Activated T-cell treated with anti-CD3 and anti-CD28 coated beads for 24 hours (primary cell): ENCODE measurements at places on chromosomes 11 and 22.

- no peak for DNase-seq
Measured at GRCh38 chr11:87432022-87432421, 394.3 kb downstream of the TMEM135 start.

GRCh38 chr22:17115945-17116565, 5.1 kb downstream of the TMEM121B start:
- no peak for DNase-seq

DNA sequence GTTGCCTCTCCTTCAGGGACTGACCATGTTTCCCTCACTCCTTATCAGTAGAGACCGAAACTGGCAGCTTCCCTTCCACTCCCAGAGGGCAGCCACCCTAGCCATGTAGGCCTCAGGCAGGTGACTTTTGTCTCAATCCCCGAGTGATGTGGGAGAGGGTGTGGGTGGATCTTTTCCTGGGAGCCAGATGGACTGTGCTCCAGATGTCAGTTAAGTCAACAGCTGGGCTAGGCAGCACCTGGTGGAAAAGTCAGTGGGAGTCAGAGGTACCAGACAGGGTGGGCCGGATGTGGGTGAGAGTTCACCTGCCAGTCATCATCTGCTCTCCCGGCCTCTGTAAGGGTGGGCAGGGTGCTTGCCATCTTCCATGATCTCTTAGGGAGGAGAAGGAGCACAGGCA, 1.9 kb downstream of the BANF1 start:
- DNase-seq: no peak

- no peak for DNase-seq
Measured at GRCh38 chr11:15772981-15773380, 583.4 kb downstream of the SOX6 start.

GRCh38 chr11:80521592-80521991, 1080.8 kb upstream of the TENM4 start:
- DNase-seq: no peak

GRCh38 chr11:115720602-115721245, 216.5 kb upstream of the CADM1 start:
- DNase-seq: no peak

DNA sequence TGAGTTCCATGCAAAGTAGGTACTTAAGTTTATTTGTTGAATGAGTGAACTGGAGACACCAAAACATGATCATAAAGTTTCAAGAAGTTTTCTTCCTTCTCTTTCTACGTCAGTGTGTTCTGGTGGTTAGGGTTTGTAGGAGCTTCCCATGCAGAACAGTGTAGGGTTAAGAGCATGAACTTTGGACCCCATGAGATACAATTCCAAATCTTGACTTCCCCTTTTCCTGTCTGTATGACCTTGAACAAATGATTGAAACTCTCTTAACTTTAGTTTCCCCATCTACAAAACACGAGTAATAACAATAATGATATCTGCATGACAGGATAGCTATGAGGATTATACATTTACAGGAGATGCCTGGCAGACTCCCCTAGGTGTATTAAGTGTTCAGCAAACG, 41.0 kb upstream of the TENM4 start:
- DNase-seq: no peak

- no peak for DNase-seq
Measured at GRCh38 chr22:44458044-44459020, 39.7 kb downstream of the RTL6 start.

DNA sequence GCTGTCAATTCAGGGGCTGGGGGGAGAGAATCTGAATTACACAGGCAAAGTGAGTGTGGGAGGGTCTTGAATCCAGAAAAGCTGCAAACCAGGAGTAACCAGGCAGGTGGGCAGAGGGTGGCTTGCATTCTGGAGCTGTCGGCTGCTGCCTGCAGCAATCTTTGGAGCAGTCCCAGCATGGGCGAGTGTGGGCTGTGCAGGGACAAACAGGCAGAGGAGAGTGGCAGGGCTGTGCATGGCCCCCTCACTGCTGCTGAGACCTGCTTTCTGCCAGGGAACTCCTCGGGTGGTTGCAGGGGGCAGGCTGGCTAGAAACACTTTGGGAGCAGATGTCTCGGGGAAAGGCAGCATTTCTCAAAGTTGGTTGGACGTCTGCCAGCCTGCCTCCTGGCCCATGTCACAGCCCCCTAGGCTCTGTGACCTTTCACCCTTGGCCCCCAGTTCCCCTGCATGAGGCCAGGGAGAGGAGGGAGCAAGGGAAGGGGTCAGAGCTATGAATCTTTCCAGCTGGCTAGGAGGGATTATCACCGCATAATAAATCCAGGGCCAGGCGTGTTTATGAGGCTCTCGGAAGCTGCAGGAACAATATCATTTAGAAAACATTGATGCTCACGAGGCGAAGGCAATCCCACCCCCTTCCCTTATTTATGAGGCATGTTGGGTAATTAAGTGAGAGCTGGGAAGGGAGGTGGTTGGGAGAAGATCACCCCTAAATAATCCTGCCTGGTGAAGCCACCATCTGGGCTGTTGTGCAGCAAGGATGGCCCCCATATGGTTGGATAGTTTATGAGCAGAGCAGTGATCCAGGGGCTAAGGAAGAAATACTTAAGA, 212.3 kb upstream of the NCAM1 start:
- no peak for DNase-seq

DNA sequence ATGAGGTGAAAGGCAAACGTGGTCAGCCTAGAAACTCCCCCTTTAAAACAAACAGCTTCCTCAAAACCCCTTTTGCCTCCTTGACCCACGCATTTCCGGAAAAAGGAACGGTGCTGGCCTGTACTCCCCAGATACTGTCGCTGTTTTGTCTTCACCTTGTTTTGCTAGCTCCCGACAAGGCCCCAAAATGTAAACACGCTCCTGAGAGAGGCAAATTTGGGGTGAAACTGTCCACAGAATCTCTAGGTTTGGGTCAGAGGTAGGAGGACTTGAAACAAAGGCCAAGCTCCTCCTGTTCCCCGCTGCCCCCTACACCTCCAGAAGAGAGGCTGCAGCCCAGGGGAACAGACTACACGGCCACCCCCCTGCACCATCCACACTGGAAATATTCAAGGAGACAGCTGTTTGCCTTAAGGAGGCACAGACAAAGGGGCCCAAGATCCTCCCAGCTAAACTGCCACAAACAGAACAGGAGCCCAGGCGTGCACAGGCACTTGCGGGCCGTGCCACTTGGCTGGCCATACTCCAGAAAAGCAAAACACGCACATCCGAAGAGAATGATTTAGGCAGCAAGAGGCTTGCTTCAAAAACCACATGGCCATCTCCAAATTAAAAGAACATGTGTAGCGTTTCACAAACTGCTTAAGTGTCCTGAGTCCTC, 160.5 kb upstream of the GRK3 start:
- no peak for DNase-seq

DNA sequence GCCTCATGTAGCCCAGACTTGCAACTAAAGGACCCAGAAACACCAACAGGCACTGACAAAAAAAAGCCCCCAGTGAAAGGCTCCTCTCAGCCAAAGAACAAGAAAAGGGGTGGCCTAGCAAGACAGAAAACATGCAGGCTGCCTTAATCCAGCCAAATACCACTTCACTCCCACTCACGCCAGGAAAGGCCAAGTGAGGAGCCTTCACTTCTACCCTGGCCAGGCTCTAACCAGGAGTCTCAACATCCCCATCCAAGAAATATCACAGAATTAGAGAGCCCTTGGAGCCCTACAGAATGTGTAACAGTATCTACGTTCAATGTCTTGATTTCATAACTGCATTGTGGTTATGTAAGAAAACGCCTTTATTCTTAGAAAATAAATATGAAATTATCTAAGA, 149.0 kb downstream of the APOL5 start:
- DNase-seq: no peak

- no peak for DNase-seq
Measured at GRCh38 chr11:6475936-6476335, 2.2 kb upstream of the TRIM3 start.

GRCh38 chr11:47106798-47107411, 69.8 kb downstream of the ARFGAP2 start:
- no peak for DNase-seq

- no peak for DNase-seq
Measured at GRCh38 chr11:86101941-86102407, 33.1 kb upstream of the PICALM start.

- no peak for DNase-seq
Measured at GRCh38 chr11:9884601-9885000, 220.7 kb downstream of the SWAP70 start.

GRCh38 chr22:43670513-43670912, 141.6 kb downstream of the EFCAB6 start:
- DNase-seq: no peak

GRCh38 chr11:123176785-123177184, 18.3 kb downstream of the CLMP start:
- DNase-seq: no peak

GRCh38 chr11:92295175-92296137, 70.8 kb downstream of the FAT3 start:
- DNase-seq: no peak

GRCh38 chr11:128766591-128767081, 72.8 kb downstream of the FLI1 start:
- no peak for DNase-seq

DNA sequence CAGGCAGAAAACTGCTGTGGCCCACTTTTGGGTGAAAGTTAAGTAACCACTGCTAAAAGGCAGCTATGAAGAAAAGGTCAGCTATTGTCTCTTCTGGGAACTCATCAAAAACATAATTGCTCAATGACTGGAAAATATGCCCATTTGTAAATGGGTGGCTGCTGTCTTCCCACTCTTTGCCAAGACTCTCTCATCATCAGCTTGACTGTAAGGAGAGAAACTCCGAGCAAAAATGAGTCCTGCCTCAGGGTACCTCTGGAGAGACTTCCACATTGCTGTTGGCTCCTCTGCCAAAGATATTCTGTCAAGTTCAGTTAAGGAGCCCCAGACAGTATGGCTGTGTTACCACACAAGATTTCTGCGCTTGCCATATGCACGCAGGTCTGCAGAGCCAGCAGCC, 138.7 kb downstream of the BBOX1 start:
- DNase-seq: no peak

GRCh38 chr11:131254254-131254653, 116.2 kb upstream of the NTM start:
- no peak for DNase-seq

- DNase-seq: peak; percentile 20
Measured at GRCh38 chr22:45009606-45010531, at the start of gene PHF21B. Gene PHF21B (minus strand): TSS chr22:45010005. CDS start chr22:45009549, 456 bp downstream.

DNA sequence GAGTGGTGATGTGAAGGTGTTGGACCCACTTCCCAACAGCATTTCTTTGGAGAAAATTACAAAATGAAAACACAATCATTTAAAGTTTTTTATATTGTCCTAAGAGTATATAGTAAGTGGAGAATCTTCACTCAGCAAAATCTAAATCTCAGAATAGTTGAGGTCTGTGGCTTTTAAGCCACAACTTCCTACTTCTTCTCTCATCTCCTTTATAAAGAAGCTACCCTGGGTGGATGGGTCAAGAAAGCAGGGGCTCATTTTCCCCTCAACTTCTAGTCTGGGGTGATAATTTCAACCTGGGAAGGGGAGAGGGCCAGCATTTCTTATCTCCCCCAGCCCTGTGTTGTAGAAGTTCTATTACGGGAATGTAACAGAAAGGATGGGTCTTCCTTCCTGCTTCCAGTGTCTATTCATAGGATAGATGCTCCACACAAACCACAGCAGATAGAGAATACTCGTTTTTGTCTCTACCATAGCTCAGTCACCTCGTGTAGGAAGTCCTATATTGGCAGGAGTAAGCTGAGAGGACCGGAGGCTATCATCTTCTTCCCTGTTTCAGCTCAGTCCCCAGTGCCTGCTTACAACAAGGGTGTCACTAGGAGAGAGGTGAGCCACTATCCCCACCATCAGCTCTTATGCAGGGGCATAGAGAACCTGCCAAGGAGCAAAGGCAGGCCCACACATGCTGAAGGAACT, 341.5 kb downstream of the CASP12 start:
- DNase-seq: no peak

DNA sequence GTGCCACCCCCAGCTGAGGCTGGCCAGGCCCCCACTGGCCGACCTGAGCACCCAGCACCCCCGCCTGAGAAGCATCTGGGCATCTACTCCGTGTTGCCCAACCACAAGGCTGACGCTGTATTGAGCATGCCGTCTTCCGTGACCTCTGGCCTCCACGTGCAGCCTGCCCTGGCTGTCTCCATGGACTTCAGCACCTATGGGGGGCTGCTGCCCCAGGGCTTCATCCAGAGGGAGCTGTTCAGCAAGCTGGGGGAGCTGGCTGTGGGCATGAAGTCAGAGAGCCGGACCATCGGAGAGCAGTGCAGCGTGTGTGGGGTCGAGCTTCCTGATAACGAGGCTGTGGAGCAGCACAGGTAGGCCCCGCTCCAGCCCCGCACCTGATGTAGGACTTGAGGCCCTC, 4.7 kb downstream of the ZBTB16 start:
- no peak for DNase-seq

- no peak for DNase-seq
Measured at GRCh38 chr11:126157326-126158030, 54.0 kb downstream of the RPUSD4 start.

DNA sequence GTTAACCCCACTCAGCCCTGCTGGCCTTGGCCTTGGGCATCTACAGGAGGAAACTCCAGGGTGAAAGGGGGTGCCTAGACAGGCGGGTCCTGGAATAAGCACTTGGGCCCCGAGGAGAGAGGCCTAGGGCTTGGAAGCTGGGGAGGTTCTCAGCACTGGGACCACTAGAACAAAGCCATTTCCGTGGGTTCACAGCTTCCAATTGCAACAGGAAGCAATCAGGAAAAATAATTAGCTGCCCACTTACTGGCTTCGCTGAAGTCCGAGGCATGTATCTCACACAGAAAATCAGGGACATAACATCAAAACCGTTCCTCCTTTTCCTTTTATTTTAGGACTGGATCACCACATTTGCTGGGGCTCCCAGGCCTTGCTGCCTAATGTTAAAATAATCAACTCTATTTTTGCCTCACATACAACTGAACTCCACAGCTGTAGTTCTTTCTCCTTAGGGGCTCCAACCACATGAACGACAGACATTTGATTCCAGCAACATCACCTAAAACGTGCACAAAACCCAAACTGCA, 161.1 kb upstream of the GRK3 start:
- no peak for DNase-seq

- DNase-seq: no peak
Measured at GRCh38 chr11:23990346-23991164, 506.3 kb upstream of the LUZP2 start.

- no peak for DNase-seq
Measured at GRCh38 chr11:114180301-114181055, 115.7 kb upstream of the NNMT start.
